Skeletal muscle tissue (tissue), 5 donors: ENCODE measurements at places on chromosomes 3 and 15. TPM values are rescaled to one million over a fixed set of nuclear protein-coding genes. Genes with fewer than 3 reads are reported as not detected.

LMOD3 gene
- total RNA-seq = 31.8 TPM

IL17RE gene
- total RNA-seq = not detected

MPI gene
- 22.4 TPM for total RNA-seq

GOLGA8Q gene
- total RNA-seq = 1.0 TPM

AGTR1 gene
- total RNA-seq = 41.8 TPM

SLC12A6 gene
- 20.4 TPM for total RNA-seq

TWF2 gene
- 18.8 TPM for total RNA-seq

PLSCR5 gene
- total RNA-seq = not detected

ECE2 gene
- not detected for total RNA-seq

HERC2 gene
- total RNA-seq = 56.4 TPM

LRTM1 gene
- 106 TPM for total RNA-seq

LDHAL6B gene
- not detected for total RNA-seq

P2RY1 gene
- total RNA-seq = 5.2 TPM

MELTF gene
- 8.9 TPM for total RNA-seq

HYKK gene
- total RNA-seq = 3.7 TPM

CELSR3 gene
- total RNA-seq = under 0.01 TPM

CPNE9 gene
- total RNA-seq = 0.52 TPM

PTH1R gene
- total RNA-seq = 9.4 TPM

IL5RA gene
- not detected for total RNA-seq

PGBD4 gene
- total RNA-seq = 1.0 TPM

SNX1 gene
- total RNA-seq = 26.6 TPM
